ENCODE measurements at places on chromosomes 4 and X.

DNA sequence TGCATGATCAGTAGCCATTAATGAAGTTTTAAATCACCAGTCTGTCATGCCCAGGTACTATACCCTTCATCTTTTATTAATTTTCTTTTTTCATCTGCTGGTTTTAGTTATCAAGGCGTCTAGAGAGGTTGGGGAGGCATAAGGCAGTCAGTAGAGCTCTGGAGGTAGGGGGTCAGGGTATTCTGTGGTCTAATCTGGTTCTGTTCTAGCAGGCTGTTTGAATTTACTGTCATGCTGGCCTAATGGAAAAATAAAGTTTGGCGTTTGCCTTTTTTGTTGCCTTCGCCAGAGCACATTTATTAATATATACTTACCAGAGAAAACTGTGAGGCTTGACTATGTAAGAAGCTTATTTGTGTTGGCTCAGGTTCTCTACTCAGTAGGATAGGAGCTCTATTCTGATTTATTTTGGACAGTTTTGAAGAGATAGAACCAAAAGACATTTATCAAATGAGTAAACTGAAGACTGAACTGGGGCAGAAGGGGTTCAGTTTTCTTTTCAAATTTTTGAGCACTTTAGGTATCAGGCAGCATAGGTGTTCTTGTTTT, 46.9 kb downstream of the TMEM131L start:
- DNase-seq: no peak

DNA sequence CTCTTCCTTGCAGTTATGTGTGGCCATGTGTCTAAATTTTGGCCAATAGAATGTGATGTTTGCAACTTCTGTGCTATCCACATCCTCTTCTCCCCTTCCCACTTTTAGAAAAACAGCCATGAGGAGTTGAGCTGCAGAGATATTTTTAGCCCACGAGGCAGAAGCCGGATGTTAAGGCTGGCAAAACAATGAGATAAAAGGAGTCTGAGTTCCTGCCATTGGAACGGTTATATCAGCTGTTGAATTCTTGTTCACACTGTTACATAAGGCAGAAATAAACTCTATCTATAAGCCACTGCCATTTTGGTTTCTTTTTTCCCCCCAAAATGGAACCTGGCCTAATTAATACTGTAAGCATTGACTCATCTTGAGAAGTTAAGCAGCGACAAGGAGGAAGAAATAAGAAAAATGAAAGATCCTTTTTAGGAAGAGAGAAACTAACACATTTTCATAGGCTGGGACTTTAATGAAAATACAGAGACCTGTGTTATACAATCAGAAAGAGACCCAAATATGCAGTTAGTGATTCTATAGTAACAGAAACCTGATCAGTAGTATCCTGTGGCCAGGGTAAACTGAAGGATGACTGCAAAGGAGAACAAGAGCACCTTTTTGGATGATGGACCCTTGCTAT, 200.5 kb downstream of the INPP4B start:
- DNase-seq: no peak

DNA sequence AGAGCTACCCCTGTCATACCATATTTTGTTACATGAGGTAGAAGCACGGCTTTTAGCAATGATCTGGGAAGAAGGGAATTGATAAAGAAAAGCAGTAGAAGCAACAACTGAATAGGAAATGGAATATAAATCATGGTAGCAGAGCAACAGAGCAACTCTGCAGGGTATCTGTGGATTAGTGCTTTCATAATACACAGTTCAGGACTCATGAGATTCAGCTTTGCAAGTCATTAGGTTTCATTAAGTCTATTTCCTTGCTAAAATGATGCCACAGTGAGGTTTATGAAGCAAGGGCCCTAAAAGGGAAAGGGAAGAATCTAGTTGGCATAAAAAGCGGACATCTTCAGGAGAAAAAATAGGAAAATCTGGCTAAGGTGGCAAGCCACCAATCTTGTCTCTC, 45.6 kb upstream of the GRPR start:
- DNase-seq: no peak

DNA sequence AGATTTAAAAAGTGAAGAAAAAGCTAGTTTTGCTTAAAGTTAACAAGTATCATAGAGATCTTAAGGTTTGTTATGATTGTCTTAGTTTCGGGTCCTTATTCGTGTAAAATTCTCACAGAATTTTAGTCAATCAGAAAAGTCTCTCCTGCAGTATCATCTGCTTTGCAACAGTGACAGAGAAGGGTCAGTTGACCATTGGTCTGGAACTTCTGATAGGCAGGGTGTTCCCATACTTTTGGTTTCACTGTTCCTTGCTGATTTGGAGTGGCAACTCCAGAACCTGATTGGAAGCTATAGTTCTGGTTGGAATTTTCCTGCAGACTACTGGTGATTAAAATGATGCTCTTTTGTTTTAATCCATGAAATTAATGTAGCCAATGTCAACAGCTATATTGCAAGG, 1.8 kb downstream of the IL15 start:
- DNase-seq: no peak

DNA sequence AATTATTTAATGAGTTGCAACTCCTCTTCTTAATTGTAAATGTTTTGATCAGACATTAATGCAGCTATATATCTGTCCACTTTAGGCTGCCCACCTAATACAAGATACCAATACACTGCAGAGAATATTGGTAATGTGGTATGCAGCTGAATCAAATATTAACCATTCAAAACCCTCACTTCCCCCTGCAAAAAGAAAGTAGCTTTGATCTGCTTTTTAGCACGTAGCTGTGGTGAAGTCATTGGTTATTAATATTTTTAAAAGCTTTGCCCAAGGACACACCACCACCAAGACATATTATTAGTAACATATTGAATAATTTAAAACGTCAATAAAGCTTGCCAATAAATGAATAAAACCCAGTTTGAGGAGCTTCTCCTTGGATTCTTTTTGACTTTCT, 28.6 kb upstream of the CYP2U1 start:
- DNase-seq: no peak

DNA sequence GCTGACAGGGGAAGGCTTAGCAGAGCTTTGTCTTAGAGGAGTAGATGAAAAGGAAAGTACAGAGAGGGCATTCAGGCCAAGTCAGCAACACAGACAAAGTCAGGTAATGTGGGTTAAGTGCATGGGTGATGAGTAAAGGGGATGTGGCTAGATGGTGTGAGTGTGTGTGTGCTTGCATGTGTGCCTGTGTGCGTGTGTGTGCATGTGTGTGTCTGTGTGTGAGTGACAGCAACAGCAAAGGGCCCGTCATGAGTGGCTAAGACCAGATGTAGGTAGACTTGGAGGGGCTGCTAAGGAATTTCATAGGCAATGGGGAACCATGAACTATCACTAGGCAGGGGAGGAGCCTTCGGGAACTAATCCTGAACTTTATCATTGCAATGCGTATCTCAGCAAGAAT, 2.2 kb upstream of the GPR78 start:
- no peak for DNase-seq

DNA sequence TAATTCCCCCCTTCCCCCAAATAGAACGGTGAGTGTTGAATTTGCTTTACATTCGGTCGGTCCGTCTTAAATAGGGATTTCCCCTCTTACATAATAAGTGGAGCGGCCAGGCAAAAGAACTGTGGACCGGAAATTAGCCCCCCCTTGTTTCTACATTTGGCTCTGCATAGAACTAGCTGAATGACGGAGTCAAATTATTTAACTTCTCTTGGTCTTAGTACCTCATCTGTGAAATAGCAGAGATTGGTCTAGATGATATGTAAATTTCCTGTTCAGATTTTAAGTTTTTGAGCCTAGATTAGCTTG, 1.3 kb downstream of the SPATA18 start:
- no peak for DNase-seq

DNA sequence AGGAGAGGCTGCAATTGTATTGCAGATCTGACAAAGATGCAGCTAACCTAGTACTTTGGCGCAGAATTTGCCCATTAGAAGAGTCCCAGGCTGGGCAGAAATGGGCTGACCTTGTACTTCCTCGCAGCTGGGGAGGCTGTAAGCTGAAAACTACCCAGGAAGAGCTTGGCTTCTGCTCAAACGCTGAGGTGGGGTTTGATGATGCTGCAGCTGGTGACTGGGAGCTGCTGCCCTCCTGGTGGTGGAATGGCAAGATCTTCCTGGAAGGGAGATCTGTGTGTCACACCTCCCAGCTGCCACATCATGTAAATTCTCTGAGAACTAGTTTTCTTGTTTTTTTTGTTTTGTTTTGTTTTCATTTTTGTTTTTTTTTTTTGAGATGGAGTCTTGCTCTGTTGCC, 17.4 kb downstream of the CCNG2 start:
- no peak for DNase-seq

DNA sequence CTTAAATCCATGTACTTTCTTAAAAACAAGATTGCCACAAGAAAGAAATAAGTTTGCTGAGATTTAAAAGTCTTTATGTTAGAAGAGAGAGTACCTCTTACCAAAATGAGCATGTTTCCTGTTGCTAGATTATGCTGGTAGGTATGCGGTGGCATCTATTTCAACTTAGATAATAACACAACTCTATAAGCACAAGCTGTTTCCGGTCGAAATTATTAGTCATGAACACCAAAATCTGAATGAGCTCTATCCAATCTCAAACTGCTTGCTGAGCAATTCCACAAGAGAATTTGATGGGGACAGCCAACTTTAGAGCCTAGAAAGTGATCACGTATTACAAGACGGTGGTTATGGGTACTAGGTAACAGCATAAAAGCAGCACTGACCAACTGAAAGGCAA, 49.3 kb downstream of the CBR4 start:
- DNase-seq: no peak

GRCh38 chr4:15989424-15989823, 26.4 kb upstream of the FGFBP2 start:
- DNase-seq: no peak

DNA sequence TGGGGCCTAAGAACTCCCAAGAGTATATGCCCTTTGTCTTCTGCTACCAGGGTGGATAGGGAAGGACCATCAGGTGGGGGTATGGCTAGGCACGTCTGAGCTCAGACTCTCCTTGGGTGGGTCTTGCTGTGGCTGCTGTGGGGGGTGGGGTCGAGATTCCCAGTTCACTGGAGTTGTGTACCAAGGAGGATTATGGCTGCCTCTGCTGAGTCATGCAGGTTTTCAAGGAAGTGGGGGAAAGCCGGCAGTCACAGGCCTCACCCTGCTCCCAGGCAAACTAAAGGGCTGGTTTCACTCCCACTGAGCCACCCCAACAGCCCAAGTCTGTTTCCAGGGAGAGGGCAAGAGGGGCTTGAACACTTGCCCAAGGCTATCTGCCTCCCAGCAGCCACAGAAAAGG, 249.7 kb downstream of the NR3C2 start:
- no peak for DNase-seq

GRCh38 chrX:134236626-134237614, at the start of gene CCDC160:
Gene CCDC160 (plus strand): TSS chrX:134237182. CDS start chrX:134244801, 7,619 bp downstream.
- no peak for DNase-seq

- DNase-seq: no peak
These were observed 3.3 kb downstream of the NKX6-1 start for GRCh38 chr4:84495794-84496261.

- DNase-seq: peak; percentile 62
These were observed 17.4 kb downstream of the BCAP31 start for GRCh38 chrX:153706799-153707198.

GRCh38 chr4:186684889-186685309, 38.8 kb downstream of the FAT1 start:
- DNase-seq: no peak

GRCh38 chrX:13076176-13076961, 31.9 kb upstream of the FAM9C start:
- DNase-seq: no peak

DNA sequence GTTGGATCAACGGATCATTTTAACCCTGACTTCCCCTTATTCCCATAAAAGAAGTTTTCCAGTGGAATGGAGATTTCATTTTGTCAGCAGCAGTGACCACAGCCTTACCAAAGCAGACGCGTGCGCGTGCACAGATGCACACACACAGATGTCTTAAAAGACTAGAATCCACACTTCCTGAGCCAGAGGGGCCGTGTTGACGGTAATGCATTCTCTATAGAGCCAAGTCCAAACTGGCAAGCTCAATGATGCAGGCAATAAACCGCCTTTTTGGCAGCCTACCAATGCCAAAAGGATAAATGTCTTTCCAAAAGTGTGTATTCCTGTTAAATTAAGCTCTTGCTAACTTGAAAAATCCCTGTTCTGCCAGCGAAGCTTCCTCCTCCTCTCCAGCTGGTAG, 18.8 kb upstream of the CLDN34 start:
- DNase-seq: no peak

GRCh38 chr4:145907812-145908211, 30.8 kb downstream of the ZNF827 start:
- DNase-seq: no peak

- DNase-seq: no peak
These were observed 1.5 kb downstream of the OPHN1 start for GRCh38 chrX:68431836-68432235.

GRCh38 chr4:98113012-98113411, 30.3 kb downstream of the STPG2 start:
- DNase-seq: no peak

- DNase-seq: no peak
These were observed 63.5 kb upstream of the ARHGAP36 start for GRCh38 chrX:130994671-130995070.

DNA sequence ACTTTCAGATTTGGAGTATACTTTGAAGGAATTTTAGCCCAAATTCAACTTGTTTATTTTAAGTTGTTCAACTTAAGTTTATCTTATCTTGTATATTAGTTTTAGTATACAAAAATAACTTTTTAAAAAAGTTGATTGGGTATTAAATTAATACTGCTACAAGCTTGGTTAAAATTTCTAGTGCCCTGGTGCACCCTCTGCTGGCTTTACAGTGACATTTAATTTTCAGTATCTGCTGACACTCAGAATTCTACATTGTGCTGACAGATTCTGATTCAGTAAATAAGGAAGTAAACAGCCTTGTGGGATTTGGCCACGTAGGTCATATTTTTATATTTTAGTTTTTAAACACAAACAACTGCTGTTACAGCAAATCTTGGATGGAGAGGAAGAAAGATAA, 2.9 kb downstream of the EDA start:
- no peak for DNase-seq

- no peak for DNase-seq
These were observed 523.6 kb upstream of the BOD1L1 start for GRCh38 chr4:14151101-14151500.

DNA sequence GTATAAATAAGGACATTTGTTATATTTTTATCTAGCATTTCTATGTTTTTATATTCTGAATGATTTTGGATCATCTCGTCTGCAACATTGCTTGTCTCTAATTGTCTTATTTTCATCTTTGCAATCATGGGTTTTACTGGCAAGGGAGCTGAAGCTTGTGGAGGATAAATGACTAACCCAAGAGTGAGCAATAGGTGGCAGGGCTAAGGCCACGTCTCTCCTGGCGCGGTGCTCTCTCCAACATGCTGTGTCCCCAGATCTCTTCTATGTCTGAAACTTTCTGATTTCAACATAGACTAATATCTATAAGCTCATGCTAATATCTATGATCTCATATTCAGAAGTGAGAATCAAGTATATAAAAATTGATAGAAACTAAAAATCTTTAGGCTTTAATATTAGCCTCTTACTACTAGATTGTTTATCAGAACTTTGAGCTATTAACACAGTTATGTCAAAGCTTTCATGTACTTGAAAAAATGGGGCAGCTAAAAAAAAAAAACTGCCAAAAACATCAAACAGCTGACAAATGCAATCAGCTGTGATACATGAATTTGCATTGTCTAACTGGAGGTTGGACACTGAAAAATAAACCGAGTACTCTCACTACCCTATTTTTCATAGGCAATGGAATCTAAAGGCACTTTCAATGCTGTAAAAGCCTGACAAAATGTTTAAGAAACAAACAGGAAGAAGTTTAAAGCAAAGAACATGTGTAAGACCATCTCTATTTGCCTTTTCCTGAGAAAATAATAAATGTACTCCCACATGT, 169.2 kb downstream of the TMA16 start:
- no peak for DNase-seq
